ENCODE measurements at places on chromosomes 1 and 21.
A peak's percentile ranks its signal among the peaks of the same experiment; 100 is the strongest.

DNA sequence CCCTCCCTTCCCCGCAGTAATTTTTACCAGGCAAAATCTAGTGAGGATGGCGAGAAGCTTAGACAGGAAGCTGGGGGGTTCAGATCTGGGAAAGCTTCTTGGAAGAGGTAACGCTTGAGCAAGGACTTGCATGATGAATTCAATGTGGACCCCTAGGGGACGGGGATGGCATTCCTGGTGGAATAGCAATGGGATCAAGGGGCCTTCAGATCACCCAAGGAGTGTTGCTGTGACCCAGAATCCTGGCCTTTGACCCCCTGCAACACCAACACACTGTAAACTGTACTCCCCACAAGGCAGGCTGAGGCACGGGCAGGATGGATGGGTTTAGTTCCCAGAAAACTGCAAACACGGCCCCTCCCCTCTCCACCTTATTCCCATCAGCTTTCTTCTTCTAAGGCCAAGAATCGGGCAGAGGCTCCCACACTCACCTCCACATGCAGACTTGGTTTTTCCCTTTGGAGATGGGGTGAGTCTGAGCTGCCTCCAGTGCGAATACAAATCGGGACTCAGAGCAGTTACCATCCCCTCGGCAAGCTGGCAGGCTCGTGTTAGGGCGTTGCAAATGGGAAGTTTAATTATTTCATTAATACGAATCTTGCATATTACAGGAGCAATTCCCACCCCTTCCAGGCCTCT is 20.1 kb downstream of the DISP3 start:
- no peak for DNase-seq

DNA sequence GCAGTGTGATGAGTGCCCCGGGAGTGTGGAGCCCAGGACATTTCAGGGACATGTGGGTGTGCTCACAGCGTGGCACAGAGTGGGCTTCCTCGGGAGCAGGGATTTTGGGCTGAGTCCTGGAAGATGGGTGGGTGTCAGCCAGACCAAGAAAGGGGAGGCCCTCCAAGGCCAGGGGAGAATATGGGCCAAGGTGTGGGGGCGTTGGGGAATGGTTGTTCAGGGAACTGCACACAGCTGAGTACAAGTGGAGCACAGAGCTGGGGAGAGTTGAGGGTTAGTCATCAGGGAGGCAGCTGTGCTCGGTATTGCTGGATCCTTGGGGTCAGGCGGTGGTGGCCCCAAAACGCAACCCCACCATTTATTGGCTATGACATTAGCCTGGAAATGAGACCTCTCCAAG is 5.5 kb downstream of the POGK start:
- DNase-seq, result no peak

- DNase-seq, result no peak
These were observed at the start of gene LAMC2 for GRCh38 chr1:183185941-183186490. Gene LAMC2 (plus strand): TSS chr1:183186264. CDS start chr1:183186353, 89 bp downstream.

DNA sequence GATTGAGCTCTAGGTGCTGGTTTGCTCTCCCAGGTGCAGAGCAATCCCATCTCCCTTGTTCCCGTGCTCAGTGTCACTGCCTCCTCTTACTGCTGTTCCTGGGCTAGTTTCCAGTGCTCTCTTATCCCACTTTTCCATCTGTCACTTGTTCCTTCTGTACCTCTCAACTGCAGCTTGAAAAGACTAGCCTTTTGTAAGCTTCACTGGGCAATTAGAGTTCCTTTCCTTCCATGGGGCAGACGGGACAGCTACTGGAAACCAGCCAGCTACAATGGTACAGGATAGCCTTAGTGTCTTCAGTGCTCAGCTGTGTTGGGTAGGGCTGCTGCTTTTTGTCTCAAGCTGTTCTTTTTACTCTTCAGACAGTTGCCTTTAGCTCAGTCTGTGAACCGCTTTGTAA is 31.6 kb downstream of the AGT start:
- no peak for DNase-seq

GRCh38 chr1:240363914-240364313 is 248.0 kb downstream of the GREM2 start:
- DNase-seq, result no peak

DNA sequence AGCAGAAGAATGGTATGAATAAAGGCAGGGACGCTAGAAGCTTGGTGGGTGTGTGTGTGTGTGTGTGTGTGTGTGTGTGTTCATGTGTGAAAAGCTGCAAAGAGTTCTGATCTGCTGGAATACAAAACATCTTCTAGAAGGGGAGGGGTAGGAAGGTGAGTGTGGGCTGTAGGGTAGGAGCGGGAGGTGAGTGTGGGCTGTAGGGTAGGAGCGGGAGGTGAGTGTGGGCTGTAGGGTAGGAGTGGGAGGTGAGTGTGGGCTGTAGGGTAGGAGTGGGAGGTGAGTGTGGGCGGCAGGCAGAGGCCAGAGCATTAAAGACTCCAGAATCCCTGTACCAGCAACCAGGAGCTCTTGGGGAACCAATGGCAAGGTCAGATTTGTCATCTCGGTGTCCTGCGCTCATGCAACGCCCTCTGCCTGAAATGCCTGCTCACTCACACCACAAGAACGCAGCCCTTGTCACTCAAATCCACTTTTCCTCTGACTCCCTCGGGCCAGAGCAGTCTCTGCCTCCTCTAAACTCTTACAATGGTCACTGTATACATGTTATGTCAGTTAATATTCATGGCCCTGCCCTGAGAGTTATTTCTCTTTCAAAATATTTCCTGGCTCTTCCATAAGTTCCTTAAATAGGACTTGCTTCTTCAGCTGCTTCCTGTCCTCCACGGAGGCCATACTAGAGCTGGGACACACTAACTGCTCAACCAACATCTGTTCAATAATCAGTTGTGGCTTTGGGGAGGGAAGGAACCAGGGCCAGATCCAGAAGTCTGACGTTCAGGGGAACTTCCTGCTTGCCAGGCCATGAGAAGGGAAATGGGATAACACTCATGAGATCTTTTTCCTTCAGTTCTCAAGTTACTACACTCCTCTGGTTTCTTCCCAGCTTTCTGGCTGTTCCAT is 53.6 kb upstream of the ZNF644 start:
- DNase-seq, result no peak

- no peak for DNase-seq
These were observed 10.1 kb upstream of the XCL2 start for GRCh38 chr1:168553680-168554553.

DNA sequence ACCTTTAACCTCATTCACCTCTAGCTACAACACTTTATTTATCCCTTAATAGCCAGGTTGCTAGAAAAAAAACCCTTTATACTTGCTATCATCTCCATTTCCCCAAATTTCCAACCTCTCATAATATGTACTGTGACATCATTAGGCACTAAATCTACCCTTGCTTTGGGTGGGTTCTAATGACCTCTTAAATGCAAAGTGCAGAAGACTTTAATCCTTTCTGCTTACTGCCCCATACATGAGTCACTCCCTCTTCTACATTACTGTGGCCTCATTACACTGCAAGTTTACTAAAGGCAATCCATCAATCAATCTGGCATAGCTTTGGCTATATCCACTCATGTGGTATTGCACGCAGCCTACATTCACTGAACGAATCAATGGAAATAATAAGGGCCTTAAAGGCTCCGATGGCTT is 353.3 kb downstream of the SMYD3 start:
- DNase-seq, result peak; percentile 81

- no peak for DNase-seq
These were observed 8.9 kb upstream of the IL12RB2 start for GRCh38 chr1:67298762-67299161.

GRCh38 chr1:226870026-226870400 is 403 bp upstream of the PSEN2 start:
- DNase-seq, result no peak

DNA sequence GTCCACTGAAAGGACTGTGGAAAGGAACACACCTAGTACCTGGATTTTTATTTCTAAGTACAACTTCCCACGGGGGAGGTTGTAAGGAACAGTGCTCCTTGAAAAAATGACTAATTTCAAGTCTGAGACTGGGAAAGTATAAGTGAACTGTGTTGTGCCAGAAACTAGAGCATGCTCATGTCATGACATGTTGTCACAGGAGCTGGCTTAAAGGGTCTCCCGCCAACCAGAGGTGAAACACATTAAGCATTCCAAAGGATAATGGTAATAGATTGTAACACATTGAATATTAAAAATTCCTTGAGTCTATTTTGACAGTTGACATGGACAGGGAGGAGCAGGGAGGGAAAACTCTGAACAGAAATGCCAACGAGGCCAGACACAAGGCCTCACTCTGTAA is 6.3 kb downstream of the ATP2B4 start:
- DNase-seq, result no peak

DNA sequence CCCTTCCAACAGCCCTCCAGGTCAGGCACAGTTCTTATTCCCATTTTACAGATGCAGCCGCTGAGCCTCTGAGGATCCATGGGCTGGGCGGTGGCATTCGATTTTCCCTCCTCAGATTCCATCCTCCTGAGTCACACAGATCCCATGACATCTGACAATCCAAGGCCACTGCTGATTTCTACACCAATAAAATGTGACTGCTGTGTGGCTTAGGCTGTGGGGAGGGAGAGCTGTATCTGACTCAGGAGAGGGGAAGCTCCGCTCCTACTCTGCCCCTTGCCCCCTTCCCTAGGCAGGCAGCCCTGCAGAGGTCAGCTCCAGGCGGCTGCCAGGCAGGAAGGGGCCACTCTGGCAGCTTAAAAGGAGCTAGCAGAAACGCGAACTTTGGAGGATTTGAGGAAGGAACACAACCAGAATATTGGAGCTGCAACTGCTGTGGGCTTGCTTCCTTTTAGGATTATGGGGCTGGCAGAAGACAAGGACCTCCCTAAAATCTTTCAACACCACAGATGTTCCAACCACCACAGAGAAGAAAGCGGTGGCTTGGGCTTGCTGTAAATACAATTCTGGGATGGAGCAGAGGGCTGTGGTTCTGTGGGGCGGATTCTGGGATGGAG is 50.0 kb downstream of the MRPL37 start:
- DNase-seq, result no peak

DNA sequence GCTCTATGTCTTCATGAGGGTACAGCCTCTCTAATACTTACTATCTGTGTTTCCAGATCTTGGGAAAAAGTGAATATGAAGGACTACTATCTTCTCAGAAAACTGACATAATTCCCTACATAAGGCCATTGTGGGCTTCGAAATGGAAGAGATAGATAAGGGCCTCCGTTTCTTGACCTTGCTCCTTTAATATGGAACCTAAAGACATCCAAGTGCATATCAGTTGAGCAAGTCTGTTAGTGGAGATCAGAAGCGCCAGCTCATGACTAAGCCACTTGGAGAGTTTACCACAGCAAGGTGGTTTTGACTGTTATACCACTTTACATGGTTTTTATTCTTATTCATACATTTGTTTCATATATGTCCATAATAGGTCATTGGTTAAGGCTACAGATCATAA is 35.3 kb upstream of the FCER1A start:
- no peak for DNase-seq
